Pulmonary artery endothelial cell (primary cell): ENCODE measurements at places on chromosomes 5 and 9.

GRCh38 chr9:108001237-108001636, 511.7 kb upstream of the KLF4 start:
- DNase-seq: no peak

GRCh38 chr5:135497971-135498636, 37.7 kb downstream of the NEUROG1 start:
- DNase-seq: no peak

DNA sequence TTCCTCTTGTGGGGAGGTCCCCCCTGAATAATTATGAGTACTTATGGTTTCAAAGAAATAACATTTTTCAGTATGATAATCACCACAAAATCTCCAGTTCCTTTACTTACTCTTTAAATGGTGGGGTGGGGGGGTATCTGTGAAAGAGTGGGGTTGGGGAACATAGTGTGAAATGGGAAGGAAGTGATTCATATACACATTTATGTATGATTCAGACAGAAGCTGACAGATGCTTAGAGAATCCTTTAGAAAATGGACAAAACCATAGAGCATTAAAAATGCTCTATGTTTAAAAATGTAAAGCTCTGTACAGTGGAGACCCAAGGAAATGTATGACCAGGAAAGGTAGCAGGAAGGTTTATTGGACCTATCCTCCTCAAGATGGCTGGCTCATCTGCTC, 267.5 kb upstream of the GRIA1 start:
- DNase-seq: no peak

DNA sequence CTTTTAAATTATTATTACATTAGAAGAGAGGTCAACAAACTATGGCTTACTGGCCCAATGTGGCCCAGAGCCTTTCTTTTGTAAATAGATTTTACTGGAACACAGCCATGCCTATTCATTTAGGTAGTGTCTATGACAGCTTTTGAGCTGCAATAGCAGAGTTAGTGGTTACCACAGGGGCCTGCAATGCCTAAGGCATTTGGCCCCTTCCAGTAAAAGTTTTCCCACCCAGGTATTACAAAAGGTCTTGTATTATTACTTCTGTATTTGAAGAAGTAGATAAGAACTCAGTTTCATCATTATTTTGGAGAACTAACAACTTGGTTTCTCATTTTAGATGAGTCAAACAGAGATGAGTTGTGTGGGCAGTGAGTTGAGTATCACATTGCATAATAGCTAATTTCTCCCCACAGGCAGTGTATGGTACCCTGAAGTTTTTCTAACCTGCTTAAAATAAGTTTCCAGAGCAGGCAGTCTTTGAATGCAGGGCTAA, 9.5 kb downstream of the MTRR start:
- DNase-seq: no peak

DNA sequence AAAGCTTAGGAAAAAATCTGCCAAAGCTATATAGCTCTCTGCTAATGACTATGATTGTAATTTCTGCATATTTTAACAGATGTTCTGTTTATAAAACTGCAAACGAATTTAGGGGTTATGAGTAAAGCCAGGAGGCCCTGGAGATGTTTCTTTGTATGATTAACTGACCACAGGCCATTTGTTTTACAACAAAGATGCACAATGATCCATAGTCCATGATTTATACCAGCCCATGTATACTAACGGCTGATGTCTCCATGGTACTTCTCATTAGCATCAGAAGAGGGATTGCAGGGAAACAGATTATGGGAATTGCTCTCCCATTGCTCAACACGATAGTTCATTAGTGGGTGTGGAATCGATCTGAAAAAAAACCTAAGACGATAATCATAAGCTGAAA, 78.9 kb downstream of the PPP2R2B start:
- no peak for DNase-seq

- DNase-seq: no peak
Observed at GRCh38 chr9:75121914-75122558, 33.7 kb downstream of the OSTF1 start.

- no peak for DNase-seq
Observed at GRCh38 chr5:141761-142160, 49.5 kb upstream of the LRRC14B start.

DNA sequence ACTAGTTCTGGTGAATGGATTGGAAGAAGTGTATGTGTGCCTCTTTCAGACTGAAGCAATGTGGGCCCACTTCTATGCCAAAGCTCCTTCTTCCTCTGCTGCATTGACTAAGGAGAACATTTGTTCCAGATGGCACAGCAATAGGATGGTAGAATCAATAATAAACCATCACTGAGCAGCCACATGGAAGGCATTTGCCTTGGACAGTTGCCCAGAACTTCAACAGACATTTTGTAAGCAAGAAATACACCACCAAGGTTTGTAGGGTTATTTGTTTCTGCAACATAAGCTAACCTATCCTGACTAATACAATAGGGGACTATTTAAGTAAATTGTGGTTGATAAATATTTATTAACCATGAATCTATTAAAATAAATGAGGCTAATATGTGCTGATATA, 37.7 kb upstream of the CSNK1G3 start:
- DNase-seq: no peak
